ENCODE measurements at places on chromosomes 4 and X.
A peak's percentile ranks its signal among the peaks of the same experiment; 100 is the strongest.

GRCh38 chr4:17096692-17097091 lies 198.2 kb upstream of the LDB2 start:
- no peak for DNase-seq

- no peak for DNase-seq
These were observed 14.2 kb downstream of the CLNK start for GRCh38 chr4:10670321-10670720.

- no peak for DNase-seq
These were observed 121.9 kb downstream of the THOC2 start for GRCh38 chrX:123610915-123611314.

GRCh38 chr4:119204916-119205315 lies 7.6 kb upstream of the USP53 start:
- no peak for DNase-seq

GRCh38 chr4:164023214-164023613 lies 528.7 kb downstream of the TMA16 start:
- DNase-seq = no peak

GRCh38 chr4:183443655-183444213 lies 702 bp upstream of the CDKN2AIP start:
- peak; percentile 86 for DNase-seq

DNA sequence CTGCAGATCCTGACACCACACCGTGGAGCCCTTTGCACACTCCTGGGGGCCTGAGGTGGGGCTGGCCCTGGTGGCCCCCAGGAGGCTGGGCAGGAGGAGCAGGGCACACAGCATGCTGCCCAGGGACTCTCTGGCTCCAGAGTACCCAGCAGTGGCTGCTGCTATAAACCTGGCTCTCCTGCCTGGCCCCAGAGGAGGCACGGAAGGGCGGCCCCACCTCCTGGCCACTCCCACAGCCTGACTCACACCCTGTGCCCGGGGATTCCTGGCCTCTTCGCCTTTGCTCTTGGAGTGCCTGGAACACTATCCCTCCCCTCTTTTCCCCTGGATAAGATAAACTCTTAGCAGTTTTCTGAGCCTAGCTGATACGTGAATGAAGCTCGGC lies at the start of gene PSAPL1:
Gene PSAPL1, minus strand, starts transcription at position 165 of the 385 bp plus-strand sequence. Its CDS starts 51 bp downstream, at position 114.
- peak; percentile 7 for DNase-seq

DNA sequence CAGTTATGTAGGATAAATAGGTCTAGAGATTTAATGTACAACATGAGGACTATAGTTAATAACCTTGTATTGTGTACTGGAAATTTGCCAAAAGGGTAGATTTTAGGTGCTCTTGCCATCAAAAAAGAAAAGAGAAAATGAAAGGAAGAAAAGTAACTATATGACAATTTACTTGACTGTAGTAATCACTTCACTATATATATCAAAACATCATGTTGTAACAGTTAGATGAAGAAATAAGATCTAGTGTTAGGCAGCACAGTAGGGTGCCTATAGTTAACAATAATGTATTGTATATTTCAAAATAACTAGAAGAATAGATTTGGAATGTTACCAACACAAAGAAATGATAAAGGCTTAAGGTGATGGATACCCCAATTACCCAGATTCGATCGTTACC lies 35.9 kb upstream of the AP1S2 start:
- no peak for DNase-seq

DNA sequence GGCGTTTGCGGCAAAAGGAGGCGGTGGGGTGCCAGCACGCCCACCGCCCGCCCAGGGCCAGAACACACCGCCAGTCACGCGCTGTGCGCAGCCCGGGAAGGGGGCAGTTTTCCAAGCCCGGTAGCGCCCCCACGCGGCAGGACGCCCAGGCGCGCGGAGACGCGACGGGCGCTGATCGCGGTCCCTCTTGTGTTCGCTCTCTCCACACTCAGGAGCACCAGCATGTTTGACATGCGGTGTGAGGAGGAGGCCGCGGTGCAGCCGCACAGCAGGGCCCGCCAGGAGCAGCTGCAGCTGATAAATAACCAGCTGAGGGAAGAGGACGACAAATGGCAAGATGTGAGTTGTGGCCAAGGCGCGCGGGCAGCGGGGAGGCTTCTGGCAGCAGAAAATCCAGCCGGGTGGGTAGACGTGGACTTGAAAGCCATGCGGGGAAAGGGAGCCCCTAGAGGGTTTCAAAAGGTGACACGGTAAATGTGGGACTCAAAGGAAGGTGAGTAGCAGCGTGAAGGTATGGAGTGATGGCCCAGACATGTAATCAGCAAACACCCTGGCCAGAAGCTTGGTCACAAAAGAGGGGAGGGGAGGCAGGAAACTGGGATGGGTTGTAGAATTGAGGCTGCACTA lies 104.1 kb downstream of the PHOX2B start:
- DNase-seq = peak; percentile 44

DNA sequence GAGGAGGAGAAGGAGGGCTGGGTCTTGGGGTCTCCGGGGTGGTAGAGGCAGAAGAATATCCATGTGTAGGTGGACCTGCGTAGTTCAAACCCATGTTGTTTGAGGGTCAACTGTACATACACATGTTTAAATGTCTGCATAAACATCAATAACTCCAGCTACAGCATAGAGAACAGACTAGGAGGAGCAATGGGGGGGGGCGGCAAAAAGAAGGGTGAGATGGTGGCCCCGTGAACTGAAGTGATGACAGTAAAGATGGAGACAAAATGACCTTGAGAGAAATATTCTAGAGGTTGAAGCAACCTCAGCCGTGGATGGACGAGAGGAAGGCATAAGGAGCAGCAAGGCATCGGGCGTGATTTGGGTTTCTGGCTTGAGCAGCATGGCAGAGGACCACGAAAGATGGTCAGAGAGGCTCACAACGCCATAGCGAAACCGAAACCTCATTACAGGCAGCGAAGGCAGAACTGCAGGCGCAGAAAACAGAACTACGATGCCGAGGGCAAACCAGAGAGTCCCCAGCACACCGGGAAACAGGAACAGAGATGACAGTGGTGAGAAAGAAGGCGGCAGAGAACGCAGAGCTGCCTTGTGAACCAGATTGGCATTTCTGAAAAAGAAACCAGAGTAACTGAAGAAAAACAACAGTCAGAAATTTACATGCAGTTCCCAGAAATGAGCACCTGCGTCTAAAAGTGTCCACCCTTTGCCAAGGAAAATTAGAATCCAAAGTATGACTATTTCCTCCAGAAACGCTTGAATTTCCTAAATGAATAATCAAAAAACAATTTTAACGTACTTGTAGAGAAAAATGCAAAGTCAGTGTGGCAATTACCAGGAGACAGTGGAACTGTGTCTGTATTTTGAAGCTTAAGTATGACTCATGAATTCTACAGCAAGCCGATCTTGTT lies 50.3 kb upstream of the ENPP6 start:
- peak; percentile 83 for DNase-seq

- no peak for DNase-seq
These were observed 26.9 kb downstream of the GK2 start for GRCh38 chr4:79381161-79381560.

DNA sequence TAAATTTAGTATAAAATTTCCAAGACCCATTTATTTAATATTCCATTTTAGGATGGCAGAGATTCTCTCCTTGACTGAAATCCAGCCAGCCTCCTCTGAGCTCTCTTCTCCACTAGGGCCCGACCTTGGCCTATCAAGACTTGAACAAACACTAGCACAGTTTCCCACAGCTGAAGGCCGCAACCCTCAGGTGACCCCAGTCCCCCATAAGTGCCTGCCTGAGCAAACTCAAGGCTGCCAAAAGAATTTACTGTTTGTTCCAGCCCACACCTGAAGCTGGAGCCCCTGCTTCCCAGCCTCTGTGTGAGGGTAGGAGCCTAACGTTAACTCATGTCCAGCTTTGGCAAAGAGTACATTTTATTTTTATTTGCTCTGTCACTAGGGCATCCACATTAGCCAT lies 629.0 kb upstream of the ZFP42 start:
- DNase-seq = no peak

GRCh38 chrX:1555370-1555769 lies 18.4 kb upstream of the P2RY8 start:
- no peak for DNase-seq

DNA sequence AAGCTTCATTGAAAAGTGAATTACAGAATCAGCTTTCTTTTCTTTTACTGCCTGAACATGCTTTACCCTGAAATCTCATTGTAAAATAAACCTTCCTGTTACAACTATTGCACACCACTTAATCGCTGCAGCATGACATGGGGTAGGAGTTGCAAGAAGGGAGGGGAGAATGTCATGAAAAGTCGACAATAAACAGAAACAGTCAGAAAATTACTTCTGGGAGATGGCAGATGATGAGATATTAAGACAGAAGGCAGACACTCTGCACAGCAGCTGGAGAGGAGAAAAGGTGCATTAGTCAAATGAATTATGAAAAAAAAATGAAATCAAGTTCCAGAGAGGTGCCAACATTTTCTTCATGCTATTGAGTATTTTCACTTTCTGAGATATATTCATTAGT lies 287.7 kb downstream of the PCDH7 start:
- peak; percentile 27 for DNase-seq

GRCh38 chr4:74635490-74636123 lies 158.7 kb downstream of the BTC start:
- no peak for DNase-seq

GRCh38 chrX:114952696-114953095 lies 64.7 kb downstream of the IL13RA2 start:
- DNase-seq = no peak

DNA sequence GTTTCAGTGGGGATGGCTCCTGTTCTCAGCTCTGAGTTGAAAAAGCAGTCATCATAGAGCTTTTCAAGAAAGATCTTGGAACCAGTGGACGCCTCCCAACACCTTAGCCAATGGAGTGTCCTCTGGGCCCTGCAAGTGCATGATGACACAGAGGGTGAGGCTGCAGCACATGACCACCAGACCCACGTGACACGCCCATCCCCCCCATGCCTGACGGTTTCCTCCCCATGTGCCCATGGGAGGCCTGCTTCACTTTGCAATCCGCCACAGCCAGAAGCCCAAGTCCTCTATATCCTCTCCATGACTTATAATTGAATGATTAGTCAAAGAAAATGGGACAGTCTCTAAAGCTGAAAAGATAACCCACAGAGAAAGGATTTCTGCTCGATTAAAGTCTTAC lies 187.0 kb downstream of the AFAP1 start:
- no peak for DNase-seq

DNA sequence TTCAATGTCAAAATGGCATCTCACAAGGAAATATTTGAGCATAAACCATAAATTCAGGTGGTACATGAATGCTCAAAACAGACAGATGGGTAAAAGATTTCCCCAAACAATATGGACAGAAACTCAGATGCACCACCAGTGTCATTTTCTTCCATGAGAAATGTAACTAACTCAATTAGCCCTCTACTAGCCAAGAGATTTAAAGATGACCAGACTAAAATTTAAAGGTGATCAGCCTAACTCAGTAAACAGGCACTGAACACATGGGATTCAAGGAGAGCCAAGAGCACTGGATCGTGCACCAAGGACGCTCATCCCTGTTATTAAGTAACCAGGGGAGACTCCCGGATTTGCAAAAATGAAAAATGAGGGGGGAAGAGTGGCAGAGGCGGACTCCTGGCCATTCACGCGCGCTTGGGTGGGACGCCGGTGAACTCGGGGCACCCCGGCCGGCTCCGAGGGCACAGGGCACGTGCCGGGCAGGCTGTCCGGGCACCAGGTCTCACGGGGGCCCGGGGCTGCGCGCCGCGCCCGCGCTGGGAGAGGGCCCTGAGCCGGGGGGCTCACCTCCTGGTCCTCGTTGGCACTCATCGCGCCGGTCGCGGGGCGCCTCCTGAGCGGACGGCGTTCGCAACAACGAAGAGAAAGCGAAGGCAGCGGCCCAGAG lies 490 bp downstream of the RWDD4 start:
- DNase-seq = peak; percentile 22

GRCh38 chrX:129953334-129953648 lies 29.1 kb upstream of the BCORL1 start:
- DNase-seq = no peak

DNA sequence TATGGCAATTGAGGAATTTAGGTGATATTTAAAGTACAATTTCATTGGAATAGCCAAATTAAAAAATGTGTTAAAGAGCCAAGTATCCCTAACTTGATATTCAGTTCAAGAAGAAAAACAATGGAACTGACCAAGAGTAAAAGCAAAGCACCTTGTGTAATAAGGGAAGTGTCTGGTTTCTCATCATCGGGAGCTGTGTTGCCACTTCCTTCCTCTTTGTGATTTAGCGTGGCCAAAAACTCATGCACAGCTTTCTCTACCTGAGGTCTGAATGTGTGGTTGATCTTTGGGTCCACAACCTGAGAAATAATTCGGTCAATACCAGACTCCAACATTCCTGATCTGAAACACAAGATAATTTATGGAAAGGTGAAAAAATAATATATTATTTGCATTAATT lies 12.4 kb downstream of the BOD1L1 start:
- DNase-seq = no peak

- no peak for DNase-seq
These were observed 307.9 kb upstream of the F9 start for GRCh38 chrX:139222511-139223200.

- DNase-seq = no peak
These were observed 466.1 kb downstream of the ADGRL3 start for GRCh38 chr4:61666244-61666643.

GRCh38 chr4:72909461-72909860 lies 160.1 kb downstream of the COX18 start:
- DNase-seq = peak; percentile 13

GRCh38 chrX:53188763-53189162 lies 36.2 kb downstream of the KDM5C start:
- DNase-seq = no peak

DNA sequence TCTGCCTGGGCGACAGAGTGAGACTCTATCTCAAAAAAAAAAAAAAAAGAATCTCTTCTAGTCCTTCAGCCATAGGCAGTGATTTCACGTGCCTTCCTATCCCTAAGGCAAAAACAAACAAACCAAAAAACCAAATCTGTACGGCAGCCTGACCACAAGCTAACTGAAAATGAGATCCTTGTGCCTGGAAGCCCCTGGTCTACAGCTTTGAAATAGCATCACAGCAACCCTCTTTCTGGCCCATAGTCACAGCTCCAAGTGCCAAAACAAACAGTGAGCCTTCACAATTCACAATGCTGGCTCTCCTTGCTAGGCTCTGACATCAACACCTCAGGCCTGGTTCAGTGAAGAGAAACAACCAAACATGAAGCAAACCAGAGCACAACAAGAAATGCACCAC lies 46.1 kb downstream of the TMEM150C start:
- DNase-seq = peak; percentile 25

Data from fibroblast of villous mesenchyme (primary cell).